ENCODE measurements at places on chromosomes 7 and 10.

DNA sequence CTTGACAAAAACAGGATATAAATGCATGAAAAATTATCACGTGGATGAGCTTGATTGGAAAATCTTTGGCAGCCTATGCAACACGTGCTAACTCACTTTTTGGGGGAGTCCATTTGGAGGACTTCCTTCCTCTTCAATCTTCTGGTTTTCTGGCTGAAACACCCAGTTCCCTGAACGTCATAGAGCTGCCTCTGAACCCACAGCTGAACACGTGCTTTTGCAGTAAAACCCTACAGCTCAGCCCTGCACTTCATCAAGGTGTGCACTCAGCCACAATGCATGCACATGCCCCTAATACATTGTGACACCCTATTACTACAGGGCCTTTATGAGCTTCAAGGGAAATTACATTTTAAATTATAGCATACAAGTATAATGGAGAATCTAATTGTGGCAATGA is 808.7 kb upstream of the AUTS2 start:
- no peak for DNase-seq

DNA sequence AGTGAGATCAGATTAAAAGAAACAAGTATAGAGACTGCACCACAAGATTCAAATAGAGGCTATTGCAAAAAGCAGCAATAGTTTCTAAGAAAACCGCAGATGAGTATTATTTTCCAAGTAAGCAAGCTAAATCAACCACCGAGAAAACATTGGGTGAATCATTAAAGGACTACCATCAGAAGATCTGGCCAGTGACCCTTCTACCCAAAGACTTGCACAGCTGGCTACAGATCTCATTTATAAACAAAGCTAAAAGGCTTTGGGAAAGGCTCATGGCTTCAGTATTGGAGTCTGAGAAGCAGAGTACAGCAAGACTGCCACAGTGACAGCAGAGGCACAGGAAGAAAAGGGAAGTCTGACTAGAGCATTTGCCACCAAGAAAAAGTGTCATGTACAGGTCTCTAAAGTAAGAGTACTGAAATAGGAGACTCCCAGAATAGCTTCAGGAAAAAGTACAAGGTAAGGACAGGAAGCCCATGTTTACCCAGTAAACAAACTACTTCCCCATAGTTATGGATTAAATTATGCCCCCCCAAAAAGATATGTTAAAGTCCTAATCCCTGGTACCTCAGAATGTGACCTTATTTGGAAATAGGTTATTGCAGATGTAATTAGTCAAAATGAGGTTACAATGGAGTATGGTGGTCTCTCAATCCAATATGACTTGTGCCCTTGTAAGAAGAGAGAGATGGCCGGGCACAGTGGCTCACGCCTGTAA is 19.0 kb downstream of the STEAP1 start:
- no peak for DNase-seq

- DNase-seq = no peak
Measured at GRCh38 chr10:101070098-101070497, 8.3 kb downstream of the KAZALD1 start.

DNA sequence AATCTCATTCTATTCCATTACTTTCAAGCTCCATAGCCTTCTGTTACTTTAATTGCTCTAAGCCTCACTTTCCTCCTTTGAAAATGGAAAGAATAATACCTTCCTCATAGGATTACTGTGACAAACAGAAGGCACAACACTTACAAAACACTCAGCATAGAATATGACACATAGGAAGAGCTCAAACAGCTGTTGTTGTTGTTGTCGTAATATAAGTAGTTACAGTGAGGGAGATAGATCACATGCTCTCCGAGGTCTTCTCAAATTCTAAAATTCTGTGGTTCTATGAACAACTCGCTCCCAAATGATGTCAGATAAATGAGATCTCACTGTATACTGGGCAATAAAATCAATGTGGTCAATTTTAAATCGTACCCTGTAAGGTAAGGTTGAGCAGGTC is 1049.3 kb upstream of the C7orf33 start:
- DNase-seq = no peak

- no peak for DNase-seq
Measured at GRCh38 chr10:127824826-127825225, 67.9 kb downstream of the CLRN3 start.

GRCh38 chr10:61000769-61001730 is 57.1 kb upstream of the RHOBTB1 start:
- DNase-seq = no peak

DNA sequence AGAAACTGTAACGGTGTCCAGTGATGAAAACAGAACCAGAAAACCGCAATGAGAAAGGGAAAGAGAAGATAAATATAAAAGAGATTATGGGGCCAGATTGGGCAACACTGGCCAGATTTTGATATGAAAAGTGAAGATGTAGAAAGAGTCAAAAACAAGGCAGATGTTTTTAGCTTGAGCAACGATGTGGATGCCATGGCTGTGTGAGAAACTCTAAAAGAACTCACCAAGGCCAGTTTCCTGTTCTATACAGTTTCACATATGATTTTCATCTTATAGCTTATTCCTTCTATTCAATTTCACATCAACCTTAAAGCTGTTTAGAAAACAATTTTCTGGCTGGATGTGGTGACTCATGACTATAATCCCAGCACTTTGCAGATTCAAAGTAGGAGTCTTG is 36.3 kb downstream of the CSTF2T start:
- no peak for DNase-seq

DNA sequence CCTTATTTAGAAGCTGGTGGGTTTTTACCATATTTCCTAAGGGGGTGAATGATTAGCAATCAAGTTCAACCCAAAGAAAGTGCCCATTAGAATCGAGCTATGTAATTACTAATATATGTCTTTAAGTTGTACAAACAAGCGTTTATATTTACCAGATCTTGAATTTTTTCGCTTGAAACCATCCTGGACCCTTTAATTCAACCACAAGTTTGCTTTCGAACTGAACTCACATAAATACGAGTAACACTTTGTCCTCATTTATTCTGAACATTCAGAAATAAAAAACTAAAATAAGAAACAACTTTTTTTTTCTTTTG is 1.5 kb downstream of the SRI start:
- DNase-seq = no peak

DNA sequence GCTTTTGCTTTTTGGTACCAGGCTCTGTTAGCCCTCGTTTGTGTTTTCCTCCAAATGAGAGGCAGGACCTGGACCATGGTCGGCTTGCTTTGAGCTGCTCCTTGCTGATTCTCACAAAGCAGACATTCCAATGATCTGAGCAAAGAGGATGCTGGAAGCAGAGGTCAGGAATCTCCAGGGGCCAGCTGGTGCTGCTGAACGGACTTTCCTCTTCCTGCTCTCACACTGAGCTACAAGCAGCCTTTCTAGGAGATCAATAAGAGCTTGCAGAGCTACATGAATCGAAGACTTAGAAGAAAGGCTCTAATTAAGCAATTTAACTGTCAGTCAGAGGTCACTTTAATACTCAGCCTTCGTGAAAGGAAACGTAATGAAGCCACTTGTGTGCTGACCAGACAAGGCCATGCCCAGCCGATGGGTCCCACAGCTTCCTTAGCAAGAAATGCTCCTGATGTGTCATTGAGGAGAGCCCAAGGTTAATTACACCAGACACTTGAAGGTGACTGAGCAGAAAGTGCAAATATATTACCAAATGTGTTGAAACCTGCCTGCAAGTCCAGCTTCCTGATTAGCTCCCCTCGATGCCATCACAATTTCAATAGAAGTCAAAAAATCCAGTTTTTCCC is 151.3 kb upstream of the RSU1 start:
- DNase-seq = no peak

DNA sequence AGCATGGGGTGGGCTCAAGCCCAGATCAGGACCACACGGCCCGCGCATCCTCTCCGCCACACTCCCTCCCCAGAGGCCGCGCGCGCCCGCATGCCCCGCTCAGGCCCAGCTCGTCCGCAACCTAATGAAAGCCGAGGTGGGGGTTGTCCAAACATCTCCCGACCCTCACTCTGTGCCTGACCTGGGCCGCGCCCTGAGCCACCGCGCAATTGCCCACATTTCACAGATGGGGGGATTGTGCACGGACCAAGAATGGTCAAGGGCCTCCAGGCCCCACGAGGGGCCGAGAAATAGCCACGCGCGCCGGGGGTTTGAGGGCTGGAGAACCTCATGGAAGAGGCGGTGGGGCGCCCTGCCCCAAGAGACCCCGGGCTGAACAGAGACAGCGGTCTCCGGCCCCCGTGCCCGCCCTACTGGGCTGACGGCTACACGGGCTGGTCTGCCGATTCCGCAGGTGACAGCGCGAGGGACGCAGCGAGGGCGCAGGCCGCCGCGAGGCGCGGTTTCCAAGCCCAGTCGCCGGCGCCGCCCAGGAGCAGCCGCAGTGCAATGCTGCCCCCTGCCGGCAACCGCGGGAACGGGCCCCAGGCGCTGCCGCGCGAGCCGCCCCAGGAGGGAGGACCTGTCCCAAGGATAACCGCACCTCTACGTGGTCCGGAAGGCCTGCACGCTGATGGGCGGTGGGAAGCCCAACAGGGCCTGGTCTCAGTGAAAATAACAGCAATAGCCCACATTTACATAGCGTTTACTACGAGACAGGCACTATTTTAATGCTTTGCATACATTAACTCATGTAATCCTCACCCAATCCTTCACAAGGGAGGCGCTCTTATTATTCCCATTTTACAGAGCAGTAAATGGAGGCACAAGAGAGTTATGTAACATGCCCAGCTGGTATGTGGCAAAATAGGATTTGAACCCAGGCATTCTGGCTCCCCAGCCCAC is 10.5 kb upstream of the GRID1 start:
- peak; percentile 64 for DNase-seq

DNA sequence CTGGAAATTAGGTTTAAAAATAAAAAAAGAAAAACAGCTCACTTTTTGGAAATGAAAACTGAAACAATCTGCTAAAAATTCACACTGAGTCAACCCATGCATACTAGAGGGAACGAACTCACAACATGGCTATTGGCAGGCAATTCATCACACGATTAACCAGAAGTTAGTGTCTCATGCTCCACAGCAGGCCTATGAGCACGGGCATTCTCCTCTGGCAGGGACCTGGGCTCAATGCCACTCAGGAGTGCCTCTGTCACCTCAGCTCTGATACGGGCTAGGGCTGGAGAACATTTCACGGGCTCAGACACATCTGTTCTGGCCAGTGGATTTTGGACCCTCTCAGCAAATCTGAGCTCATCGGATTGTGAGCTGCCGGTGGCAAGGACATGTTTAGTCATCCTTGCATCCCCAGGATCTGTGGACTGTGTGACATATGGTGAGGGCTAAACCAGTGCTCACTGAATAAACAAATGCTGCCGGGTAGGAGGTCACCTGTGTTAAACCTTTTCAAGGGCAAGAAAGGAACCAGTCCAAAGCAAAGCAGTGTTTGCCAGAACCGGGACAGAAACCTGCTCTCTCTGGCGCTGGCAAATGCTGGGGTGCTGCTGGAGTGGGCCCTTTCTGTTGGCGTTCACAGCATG is 40.1 kb downstream of the POLR3A start:
- no peak for DNase-seq
